Nasal cavity respiratory epithelium epithelial cell of viscerocranial mucosa (primary cell): ENCODE measurements at places on chromosomes 7 and 10. TPM values are rescaled to one million over a fixed set of nuclear protein-coding genes. Genes with fewer than 3 reads are reported as not detected.

The FKBP9 gene
- total RNA-seq: 315 and 403 TPM in 2 replicates

The OR6B1 gene
- not detected in 2 replicates for total RNA-seq

The AMZ1 gene
- under 0.01 TPM in 1 of 2 replicates, not detected in the other for total RNA-seq

The AQP1 gene
- 0.14 TPM in 1 of 2 replicates, not detected in the other for total RNA-seq

The CFAP43 gene
- total RNA-seq: under 0.01 and 0.36 TPM in 2 replicates

The MMP21 gene
- not detected in 2 replicates for total RNA-seq

The RBP3 gene
- not detected in 2 replicates for total RNA-seq

The FAM200A gene
- total RNA-seq: 6.2 and 11.7 TPM in 2 replicates

The STAG3 gene
- total RNA-seq: 0.07 and 0.34 TPM in 2 replicates

The C10orf53 gene
- not detected in 2 replicates for total RNA-seq

The TEX47 gene
- total RNA-seq: not detected in 2 replicates

The OR6V1 gene
- not detected in 2 replicates for total RNA-seq

The SPRN gene
- total RNA-seq: not detected in 2 replicates

The CTAGE6 gene
- 1.00 TPM in 1 of 2 replicates, not detected in the other for total RNA-seq

The HOXA13 gene
- total RNA-seq: not detected in 2 replicates

The FKBP6 gene
- total RNA-seq: not detected in 2 replicates

The LOXL4 gene
- total RNA-seq: 2.0 TPM in 1 of 2 replicates, not detected in the other

The OGDHL gene
- total RNA-seq: under 0.01 and 0.14 TPM in 2 replicates

The SRRM3 gene
- 0.34 and 2.1 TPM in 2 replicates for total RNA-seq

The BAMBI gene
- 24.3 and 27.3 TPM in 2 replicates for total RNA-seq

The GPR26 gene
- under 0.01 TPM in 1 of 2 replicates, not detected in the other for total RNA-seq

The NUDT13 gene
- total RNA-seq: 0.34 and 1.3 TPM in 2 replicates

The ATP6V0A4 gene
- total RNA-seq: 0.07 TPM in 1 of 2 replicates, not detected in the other

The PRKCQ gene
- 4.1 and 4.8 TPM in 2 replicates for total RNA-seq

The GTPBP10 gene
- total RNA-seq: 30.8 and 31.4 TPM in 2 replicates

The SFTPA2 gene
- not detected in 2 replicates for total RNA-seq

The PRPS1L1 gene
- total RNA-seq: not detected in 2 replicates

The CYP3A7 gene
- total RNA-seq: 0.07 TPM in 1 of 2 replicates, not detected in the other

The ABCB1 gene
- total RNA-seq: not detected in 2 replicates

The INMT gene
- not detected in 2 replicates for total RNA-seq

The RABGEF1 gene
- 41.0 and 41.9 TPM in 2 replicates for total RNA-seq

The CCDC3 gene
- total RNA-seq: under 0.01 and 1.00 TPM in 2 replicates

The ATOH7 gene
- total RNA-seq: not detected in 2 replicates

The TYSND1 gene
- 24.6 and 38.6 TPM in 2 replicates for total RNA-seq

The ARMS2 gene
- total RNA-seq: not detected in 2 replicates

The ZMIZ1 gene
- 6.8 and 20.4 TPM in 2 replicates for total RNA-seq

The NUPR2 gene
- not detected in 2 replicates for total RNA-seq

The ZNF316 gene
- total RNA-seq: 16.1 and 30.9 TPM in 2 replicates

The MYH16 gene
- under 0.01 and 0.36 TPM in 2 replicates for total RNA-seq

The SEMA3A gene
- 25.4 and 35.9 TPM in 2 replicates for total RNA-seq

The HTRA1 gene
- 120 and 178 TPM in 2 replicates for total RNA-seq

The PRSS1 gene
- not detected in 2 replicates for total RNA-seq

The DKK1 gene
- total RNA-seq: 1.8 and 53.0 TPM in 2 replicates

The UCN3 gene
- not detected in 2 replicates for total RNA-seq

The CYP2C19 gene
- total RNA-seq: 0.50 TPM in 1 of 2 replicates, not detected in the other
